ENCODE measurements at places on chromosomes 16 and 17.

GRCh38 chr17:79632432-79632735 lies 21.5 kb upstream of the RBFOX3 start:
- DNase-seq = no peak

- no peak for DNase-seq
Observed at GRCh38 chr16:12176051-12176450, 199.5 kb downstream of the SNX29 start.

- no peak for DNase-seq
Observed at GRCh38 chr17:66884931-66885330, 50.0 kb downstream of the CACNG5 start.

- no peak for DNase-seq
Observed at GRCh38 chr17:8372422-8372821, 4.1 kb downstream of the KRABD2 start.

GRCh38 chr17:49969134-49969759 lies at the start of gene DLX4:
DLX4 (plus strand) TSS chr17:49969190; CDS start chr17:49969469, 279 bp downstream.
- DNase-seq = peak; percentile 25

DNA sequence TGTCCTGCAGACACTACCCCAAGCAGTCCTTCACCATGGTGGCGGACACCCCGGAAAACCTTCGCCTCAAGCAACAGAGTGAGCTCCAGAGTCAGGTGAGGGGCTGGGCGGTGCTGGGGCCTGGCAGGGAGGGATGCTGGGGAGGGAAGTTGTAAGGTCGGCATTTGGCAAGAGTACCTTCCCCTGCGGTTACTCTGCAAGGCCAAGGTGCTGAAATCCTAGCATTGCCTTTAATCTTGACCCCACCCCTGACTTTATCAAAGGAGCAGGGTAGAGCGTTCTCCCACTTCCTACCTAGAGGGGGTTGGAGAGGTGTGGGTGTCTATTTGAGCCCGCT lies 20.5 kb downstream of the LASP1 start:
- no peak for DNase-seq

GRCh38 chr17:49157784-49158183 lies 25.2 kb downstream of the B4GALNT2 start:
- DNase-seq = no peak

GRCh38 chr16:74053312-74053711 lies 243.3 kb upstream of the PSMD7 start:
- DNase-seq = no peak

DNA sequence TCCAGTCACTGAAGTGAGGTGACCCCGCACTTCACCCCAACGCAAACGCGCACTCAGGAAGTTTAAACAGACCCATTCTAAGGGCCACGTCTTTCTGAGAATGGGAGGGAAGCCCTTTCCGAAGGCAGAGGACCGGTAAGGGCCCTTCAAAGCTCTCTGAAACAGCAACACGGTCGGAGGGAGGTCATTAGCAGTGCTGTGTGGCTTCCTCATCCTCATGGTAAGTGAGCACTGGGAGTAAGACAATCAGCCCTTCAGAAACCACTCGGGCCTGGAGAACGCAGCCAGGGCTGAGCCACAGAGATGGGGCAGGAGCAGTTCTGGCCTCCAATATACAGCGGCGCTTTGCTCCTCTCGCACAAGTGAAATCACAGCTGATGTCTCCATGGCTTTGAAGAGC lies 23.7 kb downstream of the SRL start:
- no peak for DNase-seq

- DNase-seq = no peak
Observed at GRCh38 chr17:2030779-2031163, 818 bp downstream of the DPH1 start.

DNA sequence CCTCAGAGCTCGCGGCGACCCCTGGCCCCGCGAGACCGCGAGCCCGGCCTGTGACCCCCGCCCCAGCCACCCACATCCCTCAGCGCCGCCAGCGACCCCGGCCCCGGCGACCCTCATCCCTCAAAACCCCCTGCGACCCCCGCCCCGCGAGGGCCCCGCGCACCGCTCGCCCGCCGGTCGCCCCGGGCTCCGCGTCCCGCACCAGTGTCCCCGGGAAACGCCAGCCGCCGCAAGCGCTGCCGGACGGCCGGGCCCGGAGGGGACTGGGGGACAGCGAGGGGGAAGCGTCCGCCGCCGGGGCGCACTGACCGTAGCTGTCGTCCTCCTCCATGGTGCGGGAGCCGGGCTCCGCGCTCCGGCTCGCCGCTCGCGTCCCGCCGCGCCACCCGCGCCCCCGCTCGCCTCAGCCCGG lies at the start of gene CYTH1:
Gene CYTH1, minus strand, starts transcription at position 381 of the 412 bp plus-strand sequence. Its CDS starts 50 bp downstream, at position 331.
- no peak for DNase-seq

- no peak for DNase-seq
Observed at GRCh38 chr16:75860326-75861053, 134.2 kb upstream of the CPHXL start.

DNA sequence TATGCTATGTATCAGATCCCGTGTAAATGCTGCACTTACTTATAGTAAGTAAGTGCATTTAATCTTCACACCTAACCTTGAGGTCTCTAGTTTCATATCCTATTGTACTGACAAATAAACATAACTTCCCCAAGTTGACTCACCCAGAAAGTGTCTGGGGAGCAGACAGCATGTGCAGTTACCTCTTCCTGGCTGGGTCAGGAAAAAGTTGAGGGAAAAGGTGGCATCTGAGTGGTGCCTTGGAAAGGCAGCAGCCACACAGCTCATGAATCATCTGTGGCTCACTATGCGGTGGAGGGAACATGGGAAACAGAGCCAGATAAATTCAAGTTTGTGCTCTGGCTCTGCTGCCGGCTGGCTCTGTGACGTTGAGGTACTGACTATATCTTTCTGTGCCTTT lies 382.0 kb upstream of the DYNLRB2 start:
- no peak for DNase-seq

GRCh38 chr16:12110361-12111107 lies 134.0 kb downstream of the SNX29 start:
- DNase-seq = no peak

DNA sequence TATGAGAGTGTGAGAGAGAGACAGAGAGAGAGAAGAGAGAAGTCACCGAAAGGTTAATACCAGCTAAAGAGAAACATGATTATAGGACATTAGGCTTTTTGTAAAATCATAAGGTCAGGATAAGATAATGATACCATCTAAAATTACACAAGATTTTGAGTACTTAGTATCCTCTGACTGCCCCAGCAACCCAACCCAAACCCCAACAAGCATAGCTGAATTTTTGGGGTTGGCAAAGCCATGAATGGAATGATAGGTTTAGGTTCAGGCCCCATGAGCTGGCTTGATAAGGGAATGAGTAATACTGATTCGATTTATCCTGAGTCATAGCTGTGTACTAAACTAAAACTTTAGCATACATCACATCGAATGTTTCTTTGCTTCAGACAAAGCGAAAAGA lies 259.5 kb downstream of the IRX3 start:
- DNase-seq = no peak

DNA sequence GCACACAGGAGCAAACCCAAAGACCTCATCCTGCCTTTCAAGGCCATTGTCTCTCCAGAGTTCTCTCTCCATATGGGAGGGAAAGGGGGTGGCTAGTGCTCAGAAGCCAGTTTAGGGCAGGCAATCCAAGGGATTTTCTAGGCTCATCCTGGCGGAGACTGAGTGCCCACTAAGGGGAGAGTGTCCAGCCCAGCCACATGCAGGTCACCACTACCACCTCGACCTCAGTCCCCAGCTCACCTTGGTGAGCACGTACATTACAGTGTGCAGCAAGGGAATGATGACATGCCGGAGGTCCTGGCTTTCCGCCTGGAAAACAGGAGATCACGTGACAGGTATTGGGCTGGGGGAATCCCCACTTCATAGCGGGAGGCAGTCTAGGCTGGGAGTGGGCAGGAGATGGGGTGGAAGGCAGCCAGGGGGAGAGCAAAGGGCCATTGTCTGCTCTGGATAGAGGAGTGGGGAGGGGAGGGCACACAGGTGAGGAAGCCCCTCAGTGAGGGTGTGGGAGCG lies 29.9 kb downstream of the PIK3R6 start:
- no peak for DNase-seq

DNA sequence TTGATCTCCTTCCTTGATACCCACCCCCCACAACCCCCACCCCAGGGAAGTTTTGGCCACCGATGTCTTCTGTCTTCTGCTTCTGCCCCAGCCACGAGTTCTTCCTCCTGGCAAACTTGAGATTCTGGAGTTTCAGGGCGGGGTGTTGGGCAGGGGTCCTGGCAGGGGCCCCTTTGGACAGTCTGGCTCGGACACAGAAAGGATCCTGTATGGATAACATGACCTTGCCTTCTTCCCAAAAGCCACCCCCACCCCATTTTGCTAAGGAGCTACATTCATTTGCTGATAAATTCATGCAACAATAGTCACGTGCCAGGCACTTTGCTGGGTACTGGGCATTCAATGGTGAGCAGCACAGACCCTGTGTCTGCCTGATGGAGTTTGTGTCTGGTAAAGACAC lies 5.9 kb upstream of the COL1A1 start:
- DNase-seq = no peak

GRCh38 chr16:49496656-49497055 lies 123.1 kb downstream of the C16orf78 start:
- DNase-seq = no peak

GRCh38 chr17:14119546-14119945 lies 50.2 kb downstream of the COX10 start:
- no peak for DNase-seq

- DNase-seq = no peak
Observed at GRCh38 chr16:86505899-86506864, 4.1 kb upstream of the FOXF1 start.

DNA sequence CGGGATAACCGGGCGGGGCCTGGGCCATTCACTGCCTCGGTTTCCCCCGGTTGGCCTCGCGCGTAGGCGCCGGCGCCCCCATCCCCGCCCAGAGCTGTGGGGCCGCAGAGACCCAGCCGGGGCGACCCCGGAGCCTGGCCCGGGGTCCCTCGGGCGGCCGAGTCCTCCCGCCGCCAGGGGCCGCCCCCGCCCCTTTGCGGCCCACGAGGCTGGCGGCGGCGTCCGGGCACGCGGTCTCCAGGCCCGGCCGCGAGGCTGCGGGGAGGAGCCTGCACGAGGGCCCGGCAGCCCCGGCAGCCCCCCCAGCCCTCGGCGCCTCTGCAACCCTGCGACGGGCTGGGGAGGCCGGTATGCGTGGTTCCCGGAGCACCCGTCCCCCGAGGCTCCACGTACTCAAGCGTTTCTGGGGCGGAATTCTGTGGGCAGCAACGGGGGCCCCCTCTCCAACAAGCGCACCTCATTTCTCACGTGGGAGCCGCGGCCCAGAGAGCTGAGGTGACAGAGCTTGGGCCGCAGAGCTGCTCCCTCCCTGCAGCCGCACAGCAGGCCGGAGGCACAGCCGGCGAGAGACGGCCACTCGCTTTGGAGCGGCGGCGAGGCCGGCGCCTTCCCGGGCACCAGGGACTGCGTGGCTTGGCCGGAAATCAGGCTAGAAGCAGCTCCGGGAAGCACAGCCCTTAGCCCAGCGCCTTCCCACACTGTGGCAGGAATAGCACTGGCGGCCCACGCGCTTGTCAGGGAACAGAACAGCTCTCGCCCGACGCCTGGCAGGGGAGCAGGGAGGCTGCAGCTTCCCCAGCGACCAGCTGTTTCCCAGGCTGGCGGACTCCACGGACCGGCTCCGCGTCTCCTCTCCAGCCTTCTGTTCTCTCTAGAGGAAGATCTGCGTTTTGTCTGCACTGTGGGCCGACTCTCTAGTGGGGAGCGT lies 867 bp upstream of the LIMD2 start:
- no peak for DNase-seq
